NCI-H526 (cell line): ENCODE measurements at places on chromosomes 12 and 14.
A peak's percentile ranks its signal among the peaks of the same experiment; 100 is the strongest.

DNA sequence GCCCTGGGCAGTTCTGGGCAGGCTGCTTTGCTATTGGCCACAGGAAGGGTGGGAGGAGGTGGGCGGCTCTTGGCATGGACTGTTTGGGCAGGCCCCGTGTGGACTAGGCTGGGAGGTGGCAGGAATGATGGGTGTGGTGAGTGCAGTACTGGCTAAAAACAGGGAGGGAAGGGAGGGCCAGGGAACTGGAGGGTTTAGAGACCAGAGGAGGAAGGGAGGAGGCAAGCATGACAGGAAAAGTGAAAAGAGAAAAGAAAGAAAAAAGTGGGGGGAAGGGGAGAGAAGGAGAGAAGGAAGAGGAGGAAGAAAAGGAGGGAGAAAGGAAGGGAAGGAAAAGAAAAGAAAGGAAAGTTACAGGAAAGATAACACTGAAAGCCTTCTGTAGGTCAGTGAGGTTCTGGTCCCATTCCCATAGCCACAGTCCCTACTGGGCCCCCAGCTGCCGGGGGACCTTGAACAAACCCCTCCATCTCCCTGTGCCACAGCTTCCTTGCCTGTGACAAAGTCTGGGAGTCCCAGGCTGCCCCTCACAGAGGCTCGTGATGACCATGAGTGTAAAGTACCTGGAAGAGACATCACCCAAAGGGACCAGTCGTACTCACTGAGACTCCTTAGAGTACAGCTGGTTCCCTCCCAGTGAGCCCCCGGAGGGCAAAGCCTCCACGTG lies 1.1 kb upstream of the C14orf132 start:
- no peak for DNase-seq

GRCh38 chr14:103527408-103528145 lies 1.4 kb upstream of the TRMT61A start:
- no peak for DNase-seq

- DNase-seq = no peak
Measured at GRCh38 chr14:68359837-68360552, 432.9 kb downstream of the ZFP36L1 start.

GRCh38 chr12:5889381-5890047 lies 55.5 kb downstream of the ANO2 start:
- DNase-seq = no peak

- no peak for DNase-seq
Measured at GRCh38 chr12:132132609-132133430, 11.3 kb downstream of the DDX51 start.

DNA sequence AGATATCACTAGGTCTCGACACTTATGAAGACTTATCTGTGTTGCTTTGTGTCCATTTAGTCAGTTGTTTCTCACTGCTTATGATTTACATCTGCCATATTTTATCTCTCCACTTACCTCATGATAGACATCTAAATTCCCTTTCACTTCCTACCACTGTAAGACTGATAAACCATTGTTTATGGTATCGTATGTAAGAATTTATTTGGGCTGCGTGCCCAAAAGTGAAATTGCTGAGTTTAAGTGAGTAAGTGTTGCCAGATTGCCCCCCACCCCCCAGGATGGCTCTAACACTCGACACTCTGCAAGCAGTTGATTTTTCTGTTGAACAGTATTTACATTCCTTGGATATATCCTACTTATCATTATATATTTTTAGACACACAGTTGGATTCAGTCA lies 69.9 kb upstream of the MON2 start:
- DNase-seq = no peak

DNA sequence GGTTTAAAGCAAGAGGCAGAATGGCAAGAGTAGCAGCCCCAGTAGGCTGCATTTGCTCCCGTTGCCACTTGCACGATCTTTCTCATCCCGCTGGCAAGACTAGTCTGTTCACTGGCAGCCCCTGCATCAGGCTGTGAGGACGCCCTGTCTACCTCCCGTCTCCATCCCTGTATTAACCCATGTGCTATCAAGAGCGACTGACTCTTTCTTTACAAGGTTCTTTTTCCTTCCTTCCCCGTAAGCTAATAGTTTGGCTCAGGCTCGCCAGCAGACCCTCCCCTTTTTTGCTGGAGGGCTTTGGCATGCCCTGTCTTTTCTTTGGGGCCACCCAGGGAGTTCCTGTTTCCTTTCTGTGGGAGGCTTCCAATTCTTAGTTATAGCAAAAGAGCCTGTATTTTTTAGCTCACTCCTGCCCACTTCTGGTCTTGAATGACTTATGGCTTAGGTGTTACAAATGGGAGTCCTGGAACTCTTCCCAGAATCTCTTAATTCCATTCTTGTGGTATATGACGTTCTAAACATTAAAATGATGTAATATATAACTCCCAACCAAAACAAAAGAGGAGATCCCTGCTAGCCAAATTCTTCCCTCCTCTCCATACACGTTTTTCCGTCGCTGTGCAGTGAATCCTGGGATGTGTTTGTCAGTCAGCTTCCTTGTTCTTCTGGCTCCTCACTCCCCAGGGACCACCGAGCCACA lies 149.0 kb downstream of the PRKCH start:
- peak; percentile 50 for DNase-seq

DNA sequence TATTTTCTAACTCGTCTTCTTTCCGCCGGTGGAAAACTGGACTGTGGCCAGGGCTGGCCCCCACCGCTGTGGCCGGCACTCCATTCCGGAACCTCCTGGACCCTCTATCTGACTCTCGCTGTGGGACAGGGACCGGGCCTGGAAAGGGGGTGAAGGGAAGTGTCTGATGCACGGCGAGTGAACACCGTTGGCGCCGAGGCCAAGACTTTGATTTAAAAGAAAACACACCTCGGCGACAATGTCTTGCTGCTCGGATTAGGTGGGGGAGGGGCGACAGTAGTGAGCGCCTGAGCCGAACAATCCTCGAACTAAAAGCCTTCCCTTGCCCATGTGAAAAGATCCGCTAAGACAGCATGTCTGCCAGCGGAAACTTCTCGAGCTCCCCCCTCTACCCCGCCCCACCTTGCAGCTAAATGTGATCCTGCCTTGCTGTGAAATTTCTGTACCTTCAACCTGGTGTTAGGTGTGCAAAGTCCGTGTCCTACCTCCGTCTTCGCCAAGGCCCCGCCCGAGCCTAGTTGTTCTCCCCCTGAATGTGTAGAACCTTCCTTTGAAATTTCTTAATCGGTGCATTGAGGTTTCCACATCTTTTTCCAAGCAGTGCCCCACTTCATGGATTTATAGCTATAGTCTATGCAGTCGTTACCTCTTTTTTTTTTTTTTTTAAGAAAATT lies 862 bp upstream of the HOTAIR start:
- no peak for DNase-seq

DNA sequence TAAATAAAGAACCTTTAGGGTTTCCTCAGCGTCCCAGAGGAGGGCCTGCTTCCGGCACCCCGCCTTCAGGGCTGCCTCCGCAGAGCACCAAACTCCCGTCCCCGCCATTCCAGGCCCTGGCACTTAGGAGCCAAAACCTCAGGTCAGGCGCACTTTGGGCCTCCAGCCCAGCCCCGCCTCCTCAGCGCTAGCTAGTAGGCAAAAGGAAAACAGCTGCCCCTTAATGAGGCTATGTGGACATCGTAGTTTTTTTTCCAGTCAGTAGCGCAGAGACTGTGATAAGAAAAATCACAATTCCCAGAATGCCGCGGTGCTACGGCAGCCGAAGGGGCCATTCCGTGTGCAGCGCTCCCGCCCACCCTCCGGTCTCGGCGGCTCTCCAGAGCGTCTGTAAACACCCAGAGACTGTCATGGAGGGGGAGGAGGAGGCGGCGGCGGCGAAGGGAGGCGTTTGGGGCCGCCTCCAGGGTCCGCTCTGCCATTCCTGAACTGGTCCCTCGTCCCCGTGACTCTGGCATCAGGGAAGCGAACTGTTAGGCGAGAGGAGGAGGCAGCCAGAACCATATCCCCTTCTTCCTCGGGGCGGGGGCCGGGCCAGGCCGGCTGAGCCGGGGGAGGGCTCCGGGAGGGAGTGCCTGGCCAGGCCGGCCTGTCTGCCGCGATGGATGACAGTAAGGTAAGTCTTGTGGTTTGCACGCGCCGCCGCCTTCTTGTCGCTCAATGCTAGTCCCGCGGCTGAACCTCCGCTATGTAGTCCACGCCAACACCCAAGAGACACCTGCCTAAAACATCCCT lies at the start of gene CREBL2:
CREBL2 (plus strand) TSS at position 365 of the 795 bp plus-strand sequence; CDS start at position 662, 297 bp downstream.
- DNase-seq = peak; percentile 93

DNA sequence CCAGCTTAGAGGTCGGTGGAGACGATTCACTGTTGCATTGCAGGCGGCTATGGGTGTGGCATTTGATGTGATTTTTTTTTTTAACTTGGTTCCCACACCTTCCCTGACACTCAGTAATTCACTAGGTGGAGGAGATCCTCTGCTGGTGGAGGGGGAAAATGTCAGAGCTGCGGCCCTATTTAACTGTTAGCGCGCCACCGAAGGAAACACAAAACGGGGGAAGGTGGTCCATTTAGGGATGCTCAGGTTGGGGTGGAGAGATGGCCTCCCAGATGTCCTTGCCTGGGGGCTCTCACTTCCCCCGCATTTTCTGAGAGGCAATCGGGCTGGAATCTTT lies 4.3 kb upstream of the HOXC12 start:
- DNase-seq = no peak

- no peak for DNase-seq
Measured at GRCh38 chr14:75198291-75198933, 22.0 kb upstream of the TMED10 start.

- DNase-seq = no peak
Measured at GRCh38 chr14:104169005-104169698, 30.8 kb downstream of the KIF26A start.

DNA sequence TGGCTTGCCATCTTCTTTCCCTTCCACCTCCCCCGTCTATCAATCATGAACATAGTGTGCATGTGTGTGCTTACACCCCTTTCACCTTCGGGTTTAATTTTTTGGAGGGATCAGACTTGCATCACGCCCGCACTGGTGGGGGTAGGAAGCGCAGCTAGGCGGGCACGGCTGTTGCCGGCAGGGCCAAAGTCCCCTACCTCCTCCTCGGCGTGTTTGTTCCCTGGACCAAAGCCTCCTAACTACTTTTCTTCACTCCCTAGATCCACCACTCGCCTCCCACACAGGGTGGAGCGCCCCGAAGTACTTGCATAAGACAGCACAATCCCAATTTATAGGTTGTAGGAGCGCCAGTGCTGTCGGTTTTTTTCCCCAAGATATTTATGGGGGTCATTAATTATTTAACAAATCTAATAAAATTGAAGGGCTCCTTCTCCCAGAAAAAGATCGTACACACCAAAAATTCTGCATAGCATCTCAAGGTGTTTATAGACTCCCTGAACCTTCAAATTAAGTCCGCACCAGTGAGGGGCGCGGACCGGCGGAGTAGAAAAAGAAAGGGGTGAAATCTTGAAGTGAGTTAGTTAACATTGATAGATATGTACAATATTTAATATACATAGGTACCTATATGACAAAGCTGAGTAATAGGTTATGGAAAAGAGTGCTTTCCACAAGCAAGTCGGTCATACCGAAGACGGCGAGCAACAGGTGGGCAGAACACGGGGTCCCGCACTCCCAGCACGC lies 717 bp downstream of the PKP2 start:
- peak; percentile 52 for DNase-seq

DNA sequence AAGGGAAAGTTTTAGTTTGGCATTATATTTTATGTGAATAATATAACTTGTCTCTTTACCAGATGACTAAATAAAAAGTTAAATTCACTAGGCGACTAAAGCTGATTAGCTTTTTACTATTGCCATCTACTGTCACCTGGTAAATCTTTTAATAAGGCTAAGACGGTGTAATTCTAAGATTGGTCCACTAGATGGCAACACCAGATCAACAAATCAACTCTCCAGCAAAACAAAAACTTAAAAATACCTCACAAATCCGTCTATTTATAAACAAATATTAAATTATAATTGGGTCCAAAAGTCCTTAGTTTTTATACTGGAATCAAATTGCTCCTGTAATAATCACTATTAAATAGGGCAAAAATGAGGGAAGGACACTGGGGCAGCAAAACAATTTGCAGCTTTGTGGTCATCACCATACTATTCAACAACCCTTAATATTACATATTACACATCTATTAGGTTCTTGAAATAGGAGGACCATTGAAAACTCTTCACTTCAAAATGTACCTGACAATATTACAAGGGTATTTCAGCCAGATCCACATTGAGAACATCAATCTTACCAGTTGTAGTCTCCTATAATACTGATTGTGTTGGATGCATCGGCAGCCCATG lies 47.9 kb downstream of the GALC start:
- DNase-seq = peak; percentile 51

DNA sequence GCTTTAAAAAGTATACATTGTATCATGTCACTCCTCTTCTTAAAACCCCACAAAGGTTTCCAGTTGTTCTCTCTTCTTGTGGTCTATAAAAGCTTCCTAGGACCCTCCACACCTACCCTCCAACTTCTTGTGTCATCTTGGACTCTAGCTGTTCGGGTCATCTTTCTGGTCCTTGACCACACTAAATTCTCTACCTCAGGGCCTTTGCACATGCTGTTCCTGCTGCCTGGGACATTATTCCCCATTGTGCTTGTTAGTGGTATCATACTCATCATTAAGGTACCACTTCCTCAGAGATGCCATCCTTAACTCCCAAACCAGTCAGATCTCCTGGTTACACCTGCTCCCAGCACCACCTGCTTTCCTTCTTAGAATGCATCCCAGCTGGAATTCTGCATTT lies 294.0 kb downstream of the KSR2 start:
- DNase-seq = no peak

DNA sequence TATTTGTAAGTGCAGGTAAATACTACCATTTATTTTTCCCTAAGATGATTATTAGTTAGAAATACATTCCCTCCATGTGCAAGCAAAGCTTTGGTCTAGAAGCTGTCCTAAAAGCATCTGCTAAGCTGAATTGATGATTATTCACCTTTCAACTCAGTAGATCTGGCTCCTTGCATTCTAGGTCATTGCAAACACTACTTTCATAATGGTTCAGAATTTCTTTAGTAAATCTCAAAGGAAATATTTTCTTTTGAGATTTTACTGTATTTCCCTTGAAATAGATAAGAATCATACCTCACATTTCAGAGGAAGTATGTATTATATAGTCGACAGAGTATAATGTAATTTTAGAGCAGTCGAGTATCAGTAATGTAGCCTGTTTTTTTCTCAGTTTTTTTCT lies 2.4 kb downstream of the ETNK1 start:
- DNase-seq = peak; percentile 6

DNA sequence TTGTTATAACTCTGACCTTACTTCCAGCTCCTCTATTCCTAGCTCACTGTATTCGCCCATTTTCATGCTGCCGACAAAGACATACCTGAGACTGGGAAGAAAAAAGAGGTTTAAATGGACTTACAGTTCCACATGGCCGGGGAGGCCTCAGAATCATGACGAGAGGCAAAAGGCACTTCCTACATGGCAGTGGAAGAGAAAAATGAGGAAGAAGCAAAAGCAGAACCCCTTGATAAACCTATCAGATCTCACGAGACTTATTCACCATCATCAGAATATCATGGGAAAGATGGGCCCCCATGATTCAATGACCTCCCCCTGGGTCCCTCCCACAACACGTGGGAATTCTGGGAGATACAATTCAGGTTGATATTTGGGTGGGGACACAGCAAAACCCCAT lies 14.5 kb upstream of the PHC1 start:
- no peak for DNase-seq

DNA sequence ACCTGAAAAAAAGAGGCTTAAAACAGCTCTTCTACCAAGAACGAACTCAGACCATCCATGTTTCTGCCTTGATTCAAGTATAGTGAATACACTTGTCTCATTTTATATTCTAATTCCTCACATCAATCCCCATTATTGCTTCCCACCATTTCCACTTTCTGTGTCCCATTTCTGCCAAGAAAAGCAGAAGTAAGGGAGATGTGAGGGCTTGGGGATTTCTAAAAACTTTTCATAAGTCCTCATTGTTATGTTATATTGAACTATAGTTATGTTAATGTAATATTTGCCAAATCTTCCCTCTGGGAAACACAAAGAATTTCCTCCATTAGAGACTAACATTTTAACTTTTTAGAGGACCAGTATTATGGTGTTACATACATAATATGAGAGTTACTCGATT lies 48.2 kb upstream of the PSMA6 start:
- no peak for DNase-seq
